Natural killer cell (primary cell): ENCODE measurements at places on chromosomes 2 and 18.

DNA sequence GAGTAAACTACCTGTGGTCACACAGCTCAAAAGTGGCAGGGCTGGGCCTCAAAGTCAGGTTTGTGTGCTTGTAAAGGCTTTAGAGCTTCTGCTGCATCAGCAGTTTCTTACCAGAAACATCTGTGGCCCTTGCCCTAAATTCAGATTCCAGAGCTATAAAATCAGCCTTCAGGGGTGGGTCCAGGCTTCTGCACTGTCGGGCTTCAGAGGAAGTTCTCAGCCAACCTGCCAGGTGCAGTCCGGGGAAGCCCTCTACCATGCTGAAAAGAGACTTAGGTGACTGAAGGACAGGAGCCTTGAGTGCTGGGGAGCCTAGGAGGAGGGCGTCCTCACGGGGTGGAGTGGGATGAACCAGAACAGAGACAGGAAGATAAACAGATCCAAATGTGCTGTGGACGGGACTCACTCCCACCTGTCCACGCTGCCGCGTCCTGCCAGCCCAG lies 69.9 kb upstream of the HS6ST1 start:
- no peak for DNase-seq

DNA sequence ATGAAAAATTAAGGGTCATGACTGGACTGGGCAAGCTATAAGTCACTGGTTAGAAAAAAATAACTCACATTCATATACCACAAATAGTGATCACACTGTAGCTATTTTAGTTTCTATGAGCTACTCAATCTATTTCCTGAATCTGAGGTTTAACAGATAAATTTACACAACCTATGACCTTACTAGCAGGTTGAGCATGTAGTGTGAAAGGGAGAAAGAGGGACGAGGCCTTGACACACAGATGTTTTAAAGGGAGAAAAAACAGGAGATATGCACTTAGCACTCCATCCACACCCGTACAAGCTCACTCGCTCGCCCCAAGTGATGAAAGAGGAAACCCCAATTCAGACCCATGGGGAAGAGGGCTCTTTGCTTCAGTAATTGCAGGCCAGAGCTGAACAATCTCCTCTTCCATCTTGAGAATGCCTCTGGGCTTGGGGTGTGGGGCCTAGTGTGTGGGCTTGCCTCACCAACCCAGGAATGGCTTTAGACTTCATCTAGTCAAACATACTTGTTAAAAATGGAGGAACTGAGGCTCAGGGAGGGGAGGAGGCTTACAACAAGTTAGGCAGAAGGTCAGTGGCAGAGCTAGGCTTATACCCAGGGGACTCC lies 10.7 kb downstream of the CYRIA start:
- DNase-seq: no peak

- no peak for DNase-seq
Observed at GRCh38 chr2:132656266-132656975, 13.6 kb downstream of the LYPD1 start.

DNA sequence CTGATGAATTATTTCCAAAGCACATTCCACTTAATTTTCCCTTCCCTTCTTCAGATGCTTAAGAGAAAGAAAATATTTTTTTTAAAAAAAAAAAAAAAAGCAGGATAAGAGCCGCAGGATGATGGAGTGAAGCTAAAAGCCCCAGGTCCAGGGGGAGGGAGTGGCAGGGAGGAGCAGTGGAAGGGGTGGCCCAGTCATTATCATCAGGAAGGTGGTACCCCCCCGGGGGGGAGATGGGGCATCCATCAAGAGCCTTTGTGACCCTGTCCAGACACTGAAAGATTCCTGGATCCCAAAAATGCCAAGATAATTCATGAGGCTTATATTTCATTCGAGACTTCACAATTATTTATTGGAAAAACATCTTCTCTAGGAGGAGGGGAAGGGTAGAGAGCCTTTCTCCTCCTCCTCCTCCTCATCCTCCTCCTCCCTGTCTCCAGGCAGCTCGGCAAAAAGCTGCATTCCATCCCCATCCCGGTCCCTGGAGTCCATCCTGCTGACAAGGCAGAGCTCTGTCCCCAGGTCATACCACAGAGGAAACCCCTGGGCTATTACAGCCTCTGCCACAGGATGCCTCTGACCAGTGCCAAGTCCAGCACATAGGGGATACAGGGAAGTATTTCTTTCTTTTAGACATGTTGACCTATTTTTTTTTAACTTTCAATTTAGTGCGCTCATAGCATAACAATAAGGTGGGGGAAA lies 125.3 kb downstream of the TWIST2 start:
- no peak for DNase-seq

GRCh38 chr18:57461652-57462269 lies 26.6 kb downstream of the ONECUT2 start:
- DNase-seq: no peak

GRCh38 chr2:230324503-230324902 lies 2.5 kb upstream of the SP140L start:
- DNase-seq: no peak

DNA sequence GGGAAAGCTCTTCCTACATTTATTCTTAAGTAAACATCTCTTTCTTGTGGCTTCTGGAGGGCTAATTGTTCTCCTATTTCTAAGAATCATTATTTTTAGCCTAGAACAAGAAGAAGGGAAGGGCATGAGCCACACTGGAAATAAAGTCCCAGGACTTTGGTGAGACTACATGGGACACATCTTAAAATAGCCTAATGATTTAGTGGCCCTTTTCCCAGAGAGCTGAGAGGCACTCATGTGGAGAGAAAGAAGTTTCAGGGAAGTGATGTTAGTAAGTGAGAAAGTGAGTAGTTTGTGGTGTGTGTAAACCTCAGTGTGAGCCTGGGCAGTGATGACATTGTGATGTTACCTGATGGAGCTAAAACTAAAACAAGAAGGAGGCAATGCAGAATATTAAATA lies 14.6 kb downstream of the ITGA4 start:
- no peak for DNase-seq

DNA sequence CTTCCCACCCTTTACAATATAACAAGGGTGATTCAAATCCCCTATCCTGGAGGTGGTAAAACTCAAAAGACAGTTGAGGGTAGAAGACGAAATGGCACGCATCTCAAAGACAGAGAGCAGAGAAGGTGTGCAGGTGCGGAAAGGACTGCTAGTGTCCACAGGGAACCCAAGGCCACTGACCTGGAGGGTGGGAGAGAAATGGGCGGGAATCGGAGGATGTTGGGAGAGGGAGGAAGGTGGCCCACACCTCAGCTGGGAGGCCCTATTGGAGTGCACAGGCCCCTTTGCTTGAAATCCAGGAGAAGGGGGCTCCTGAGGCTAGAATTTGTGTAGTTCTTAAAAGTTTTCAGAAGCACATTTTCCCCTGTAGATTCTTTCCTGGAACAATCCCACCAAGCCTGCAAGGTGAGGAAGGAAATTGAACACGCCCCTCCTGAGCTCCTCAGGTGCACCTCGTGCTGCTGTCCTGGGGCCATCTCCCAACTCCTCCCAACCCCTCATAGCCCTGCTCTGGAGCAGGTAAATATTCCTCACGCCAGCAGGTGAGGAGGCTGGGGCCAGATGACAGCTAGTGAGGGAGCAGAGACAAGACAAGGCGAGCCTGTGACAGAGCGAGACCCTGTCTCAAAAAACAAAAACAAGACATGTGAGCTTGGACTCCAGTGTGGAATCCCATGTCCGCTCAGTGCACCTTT lies 99.3 kb downstream of the MCFD2 start:
- DNase-seq: no peak

- DNase-seq: no peak
Observed at GRCh38 chr2:222577341-222577740, 78.6 kb downstream of the FARSB start.

- DNase-seq: no peak
Observed at GRCh38 chr18:37019157-37019827, 190.4 kb downstream of the KIAA1328 start.

- DNase-seq: no peak
Observed at GRCh38 chr2:127052771-127053691, 53.9 kb downstream of the BIN1 start.

- no peak for DNase-seq
Observed at GRCh38 chr18:2535419-2535910, 35.8 kb downstream of the METTL4 start.

GRCh38 chr2:241894056-241894641 lies 24.6 kb downstream of the RTP5 start:
- DNase-seq: no peak
